ENCODE measurements at places on chromosomes 1 and 21.

GRCh38 chr1:31376375-31377134, 3.7 kb upstream of the FABP3 start:
- DNase-seq, result no peak

GRCh38 chr1:169043823-169044222, 62.7 kb upstream of the ATP1B1 start:
- DNase-seq, result no peak

DNA sequence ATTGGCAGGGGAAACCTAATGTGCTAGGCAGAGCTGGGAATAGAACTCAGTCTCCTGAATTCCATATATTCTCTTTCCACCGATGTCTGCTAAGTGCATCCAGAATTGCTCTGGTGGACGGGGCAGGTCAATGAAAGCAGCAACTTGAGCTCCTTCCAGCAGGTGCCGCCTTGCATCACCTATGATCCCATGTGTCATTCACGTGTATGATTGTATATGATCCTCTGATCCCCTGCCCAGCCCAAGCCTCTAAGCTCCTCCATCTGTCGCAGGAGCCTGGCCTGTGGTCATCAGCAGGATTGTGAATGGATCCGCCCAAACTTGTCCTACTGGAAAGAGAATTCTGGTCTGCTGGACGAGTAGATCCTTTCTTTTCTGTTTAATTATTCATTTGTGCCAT, 13.1 kb downstream of the ACTA1 start:
- no peak for DNase-seq

DNA sequence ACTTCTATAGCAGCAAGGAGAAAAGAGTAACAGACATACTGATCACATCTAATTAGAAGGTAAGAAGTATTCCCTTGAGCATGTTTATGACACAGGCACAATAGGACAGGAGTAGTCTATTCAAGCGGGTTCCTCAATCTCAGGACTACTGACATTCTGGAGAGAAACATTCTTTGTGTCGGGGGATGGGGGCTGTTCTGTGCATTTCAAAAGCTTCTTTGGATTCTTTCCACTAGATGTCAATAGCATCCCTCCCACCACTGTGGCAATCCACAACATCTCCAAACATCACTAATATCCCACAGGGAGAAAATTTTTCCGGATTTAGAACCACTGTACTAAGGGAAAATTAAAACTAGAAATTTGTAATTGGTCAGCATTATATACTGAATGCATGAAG, 56.9 kb downstream of the ADAMTS5 start:
- DNase-seq, result no peak

GRCh38 chr1:204576422-204576821, 60.2 kb downstream of the MDM4 start:
- no peak for DNase-seq

- no peak for DNase-seq
Observed at GRCh38 chr1:65509912-65510680, 89.6 kb downstream of the LEPR start.

- DNase-seq, result no peak
Observed at GRCh38 chr1:4172644-4173599, 272.9 kb upstream of the C1orf174 start.

- no peak for DNase-seq
Observed at GRCh38 chr21:36639769-36640168, 59.1 kb upstream of the SIM2 start.

- DNase-seq, result no peak
Observed at GRCh38 chr1:114315631-114316030, 162.0 kb upstream of the SYT6 start.

DNA sequence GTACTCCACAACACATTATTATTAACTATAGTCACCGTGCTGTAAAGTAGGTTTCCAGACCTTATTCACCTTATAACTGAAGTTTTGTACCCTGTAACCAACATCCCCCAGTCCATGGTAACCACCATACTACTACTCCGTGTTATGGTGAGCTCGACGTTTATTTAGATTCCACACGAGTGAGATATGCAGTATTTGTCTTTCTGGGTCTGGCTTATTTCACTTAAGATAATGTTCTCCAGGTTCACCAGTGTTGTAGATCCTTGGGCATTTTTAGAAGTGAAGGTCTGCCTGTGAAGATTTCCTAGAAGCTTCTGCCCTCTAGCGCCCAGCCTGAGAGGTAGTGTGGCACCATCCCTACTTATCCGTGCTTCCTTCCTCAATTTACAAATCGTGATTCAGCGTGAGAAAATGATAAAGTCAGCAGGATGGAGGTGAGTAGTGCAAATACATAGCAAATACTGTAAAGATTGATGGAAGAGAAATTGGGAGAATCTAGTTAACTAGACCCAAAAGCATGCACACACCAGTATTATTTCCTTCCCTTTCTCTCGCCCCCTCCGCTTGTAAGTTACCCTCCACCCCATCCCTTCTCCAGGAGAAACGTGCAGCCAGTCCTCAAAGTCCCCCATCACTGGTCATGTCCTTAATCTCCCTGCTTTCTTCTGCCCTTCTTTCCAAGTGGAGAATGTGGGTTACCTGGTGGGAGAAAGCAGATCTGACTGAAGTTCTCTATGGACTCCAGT, 36.0 kb upstream of the DISC1 start:
- DNase-seq, result peak; percentile 29

DNA sequence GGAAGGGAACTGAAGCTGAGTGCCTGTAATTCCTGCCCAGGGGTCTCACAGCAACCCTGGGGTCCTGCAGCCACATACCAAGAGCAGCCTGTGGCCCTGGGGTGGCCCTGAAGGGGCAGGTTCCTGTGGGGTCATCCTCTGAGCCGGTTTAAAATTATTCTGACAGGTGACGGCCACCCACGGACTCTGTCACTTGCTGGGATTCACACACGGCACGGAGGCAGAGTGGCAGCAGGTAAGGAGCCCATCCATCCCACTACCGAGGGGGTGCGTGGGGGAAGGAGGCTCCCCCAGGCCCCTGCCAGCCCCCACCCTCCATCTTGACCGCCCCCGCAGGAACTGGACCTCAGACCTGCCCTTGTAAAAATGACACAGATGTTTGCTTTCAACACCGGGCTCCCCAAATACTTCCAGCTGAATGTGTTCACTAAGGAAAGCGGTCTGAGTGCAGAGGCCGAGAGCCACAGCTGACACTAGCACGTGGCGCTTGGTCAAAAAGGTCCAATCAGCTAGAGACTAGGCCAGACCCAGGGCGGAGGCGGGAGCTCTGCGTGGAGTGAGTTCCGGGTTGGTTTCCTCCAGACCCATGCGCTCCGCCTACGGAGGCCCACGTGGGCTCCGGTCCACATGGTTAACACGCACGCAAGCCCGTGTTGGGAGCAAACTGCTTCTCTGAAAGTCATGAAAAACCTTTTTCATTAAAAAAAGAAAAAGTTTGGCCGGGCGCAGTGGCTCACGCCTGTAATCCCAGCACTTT, 10.0 kb downstream of the YBEY start:
- peak; percentile 71 for DNase-seq

DNA sequence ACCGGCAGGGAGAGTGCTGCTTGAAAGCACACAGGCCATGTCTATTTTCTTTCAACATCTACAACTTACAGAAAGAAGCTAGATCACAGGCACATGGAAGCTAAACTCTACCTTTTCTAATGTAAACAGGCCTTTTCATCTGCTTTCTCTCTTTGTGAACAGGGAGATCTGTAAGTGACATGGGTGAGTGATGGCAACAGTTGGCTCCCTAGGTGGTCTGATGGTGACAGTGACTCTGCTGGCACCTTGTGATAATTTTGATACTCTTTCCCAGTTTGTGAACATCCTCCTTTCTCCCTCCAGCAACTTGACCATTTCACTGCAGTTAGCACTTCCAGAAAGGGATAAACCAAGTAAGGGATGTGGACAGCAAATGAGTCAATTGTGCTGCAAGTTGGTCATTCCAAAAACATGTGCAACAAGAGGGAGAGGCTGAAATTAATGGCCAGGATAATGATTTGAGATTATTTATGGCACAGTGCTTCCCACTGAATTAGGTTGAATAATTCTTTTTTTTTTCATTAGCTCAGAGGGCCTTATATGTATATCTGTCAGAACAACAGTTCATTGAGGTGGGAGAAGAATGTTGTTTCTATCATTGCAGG, 89.5 kb downstream of the XCL2 start:
- no peak for DNase-seq

DNA sequence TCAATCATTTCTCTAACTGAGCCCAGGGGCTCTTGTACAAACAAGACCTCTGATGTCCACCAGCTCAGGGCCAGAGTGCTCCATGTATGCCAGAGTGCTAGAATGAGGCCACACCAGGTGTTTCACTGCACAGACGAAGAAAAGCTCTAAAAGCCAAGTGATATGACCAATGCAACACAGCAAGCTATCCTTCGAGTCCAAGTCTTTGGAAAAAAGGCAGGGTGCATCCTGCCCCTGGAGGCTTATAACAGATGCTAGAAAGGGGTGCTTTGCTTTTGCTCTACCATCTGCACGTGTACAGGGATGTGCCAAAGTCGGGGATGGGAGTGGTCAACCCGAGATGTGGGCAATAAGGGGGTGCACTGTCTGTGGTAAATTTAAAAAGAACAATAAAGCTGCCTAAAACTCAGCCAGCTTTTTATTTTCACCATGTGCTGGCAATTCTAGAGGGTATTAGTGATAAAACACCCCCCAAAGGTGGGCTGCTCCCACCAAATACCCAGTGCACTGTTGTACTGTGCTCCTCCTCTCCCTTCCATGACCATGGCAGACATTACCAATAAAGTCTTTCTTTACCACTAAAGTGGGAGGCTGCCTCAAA, 32.1 kb downstream of the SMIM12 start:
- DNase-seq, result no peak

DNA sequence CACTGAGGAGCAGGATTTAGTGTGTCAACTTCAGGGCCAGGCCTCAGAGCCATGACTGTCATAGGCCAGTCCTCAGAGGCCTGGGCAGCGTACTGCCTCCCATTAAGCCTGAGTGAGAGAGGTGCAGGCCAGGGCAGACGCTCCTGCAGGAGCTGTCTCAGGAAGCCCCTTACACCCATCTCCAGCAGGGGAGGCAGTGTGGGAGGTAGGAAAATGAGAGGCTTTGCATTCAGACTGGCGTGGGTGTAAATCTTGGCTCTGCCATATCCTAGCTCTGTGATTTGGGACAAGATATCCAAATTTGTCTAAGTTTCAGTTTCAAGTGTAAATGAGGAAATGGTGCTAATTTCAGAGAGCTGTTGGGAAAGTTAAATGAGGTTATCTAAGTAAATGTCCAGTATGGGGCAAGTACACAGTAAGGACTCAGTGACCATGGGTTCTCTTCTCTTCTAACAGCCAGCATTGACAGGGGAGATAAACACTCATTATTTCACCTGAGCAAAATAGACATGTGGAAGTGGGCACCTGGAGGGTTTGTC, 184.1 kb downstream of the ZSCAN20 start:
- no peak for DNase-seq

DNA sequence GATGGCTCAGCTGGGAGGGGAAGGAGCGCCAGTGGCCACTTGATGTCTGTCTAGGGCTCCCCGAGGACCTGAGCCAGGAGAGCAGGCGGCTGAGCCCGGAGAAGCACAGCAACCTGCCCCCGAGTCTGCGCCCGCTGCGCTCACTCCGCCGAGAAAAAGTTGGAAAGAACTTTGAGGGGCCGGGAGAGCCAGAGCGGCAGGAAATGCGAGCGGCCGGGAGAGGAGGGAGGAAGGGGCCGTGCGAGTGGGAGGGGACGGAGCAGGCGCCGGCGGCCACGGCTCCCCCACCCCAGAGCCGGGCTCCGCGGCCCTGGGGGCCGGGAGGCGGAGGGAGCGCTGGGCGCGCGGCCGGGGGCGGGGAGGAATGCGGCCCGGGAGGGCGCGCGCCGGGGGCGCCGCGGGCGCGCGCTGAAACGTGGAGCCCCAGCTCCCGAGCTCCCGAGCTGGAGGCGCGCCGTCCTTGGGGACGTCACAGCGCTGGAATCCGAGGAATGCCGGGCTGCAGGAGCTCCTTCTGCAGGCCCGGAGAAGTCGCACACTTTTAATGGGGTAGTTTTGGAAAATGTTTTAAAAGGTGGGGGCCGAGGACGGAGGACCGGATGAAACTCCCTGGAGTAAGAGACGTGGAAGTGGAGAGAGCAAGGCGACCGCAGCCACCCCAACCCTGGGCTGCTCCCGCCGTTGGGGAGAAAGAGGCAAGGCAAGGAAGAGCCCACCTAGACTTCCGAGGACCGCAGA, at the start of gene PTPN14:
TSS of gene PTPN14 (minus strand) at position 167 of the 738 bp plus-strand sequence. CDS start 86,799 bp downstream, outside the sequence.
- DNase-seq, result no peak

DNA sequence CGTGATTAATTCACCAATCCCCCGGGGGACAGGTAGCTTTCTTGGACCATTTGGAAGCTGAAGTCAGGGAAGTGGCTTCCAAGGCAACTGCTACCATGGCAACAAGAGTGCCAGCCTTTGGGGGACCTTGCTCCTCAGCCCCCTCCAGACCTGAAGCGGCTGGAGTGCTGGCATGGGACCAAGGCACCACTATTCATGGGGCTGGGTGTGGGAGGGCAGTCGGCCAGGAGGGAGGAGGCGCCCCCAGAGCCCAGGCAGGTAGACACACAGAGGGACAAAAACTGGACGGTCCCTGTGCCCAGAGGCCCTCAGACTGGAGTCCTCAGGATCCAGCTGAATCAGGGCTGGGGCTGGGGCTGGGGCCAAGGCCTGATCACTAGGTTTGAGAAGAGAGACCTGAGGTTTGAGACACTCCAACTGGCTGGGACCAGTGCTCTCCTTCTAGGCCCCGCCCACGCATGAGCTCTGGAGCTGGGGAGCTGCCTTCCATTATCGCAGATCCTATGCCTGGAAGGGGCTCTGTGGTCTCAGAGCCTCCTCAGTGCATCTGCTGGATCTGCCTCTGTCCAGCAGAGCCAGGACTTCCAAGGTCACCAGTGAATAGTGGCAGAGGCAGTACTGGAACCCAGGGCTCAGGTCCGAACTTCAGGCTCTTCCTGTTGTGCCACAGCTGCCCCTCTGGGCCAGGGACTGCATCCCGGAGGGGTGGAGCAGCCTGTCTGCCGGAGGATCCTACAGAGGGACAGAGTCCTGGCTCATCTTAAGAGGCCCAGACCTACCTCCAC, 3.3 kb upstream of the KNCN start:
- DNase-seq, result no peak

DNA sequence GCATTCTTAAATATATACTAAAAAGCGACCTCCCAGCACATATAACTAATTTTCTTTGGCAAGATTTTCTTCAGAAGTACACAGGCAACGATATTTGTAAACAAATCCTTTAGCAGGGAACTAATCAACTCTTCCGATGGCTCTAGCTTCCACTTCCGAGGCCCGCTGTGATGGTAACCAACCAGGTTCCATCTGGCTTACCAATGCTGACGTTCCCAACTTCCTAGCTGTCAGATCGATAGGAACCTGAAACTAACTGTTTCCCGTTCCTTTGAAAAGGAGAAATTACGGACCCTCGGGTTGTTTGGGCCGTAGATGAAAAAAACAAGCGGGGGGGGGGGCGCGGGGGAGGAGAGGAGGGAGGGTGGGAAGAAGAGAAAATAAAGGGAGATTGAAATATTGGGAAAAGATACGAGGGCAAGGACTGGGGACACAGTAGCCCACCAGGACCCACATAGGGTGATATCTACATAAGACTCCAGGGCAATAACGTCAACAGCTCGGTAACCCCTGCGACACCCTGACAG, 513 bp downstream of the GTF2B start:
- peak; percentile 15 for DNase-seq

GRCh38 chr1:6596351-6596750, 6.3 kb downstream of the KLHL21 start:
- DNase-seq, result no peak

GRCh38 chr1:218693599-218693998, 348.5 kb downstream of the TGFB2 start:
- DNase-seq, result no peak

Data from CD8-positive, alpha-beta T cell (primary cell).